ENCODE measurements at places on chromosomes 2 and 18.

DNA sequence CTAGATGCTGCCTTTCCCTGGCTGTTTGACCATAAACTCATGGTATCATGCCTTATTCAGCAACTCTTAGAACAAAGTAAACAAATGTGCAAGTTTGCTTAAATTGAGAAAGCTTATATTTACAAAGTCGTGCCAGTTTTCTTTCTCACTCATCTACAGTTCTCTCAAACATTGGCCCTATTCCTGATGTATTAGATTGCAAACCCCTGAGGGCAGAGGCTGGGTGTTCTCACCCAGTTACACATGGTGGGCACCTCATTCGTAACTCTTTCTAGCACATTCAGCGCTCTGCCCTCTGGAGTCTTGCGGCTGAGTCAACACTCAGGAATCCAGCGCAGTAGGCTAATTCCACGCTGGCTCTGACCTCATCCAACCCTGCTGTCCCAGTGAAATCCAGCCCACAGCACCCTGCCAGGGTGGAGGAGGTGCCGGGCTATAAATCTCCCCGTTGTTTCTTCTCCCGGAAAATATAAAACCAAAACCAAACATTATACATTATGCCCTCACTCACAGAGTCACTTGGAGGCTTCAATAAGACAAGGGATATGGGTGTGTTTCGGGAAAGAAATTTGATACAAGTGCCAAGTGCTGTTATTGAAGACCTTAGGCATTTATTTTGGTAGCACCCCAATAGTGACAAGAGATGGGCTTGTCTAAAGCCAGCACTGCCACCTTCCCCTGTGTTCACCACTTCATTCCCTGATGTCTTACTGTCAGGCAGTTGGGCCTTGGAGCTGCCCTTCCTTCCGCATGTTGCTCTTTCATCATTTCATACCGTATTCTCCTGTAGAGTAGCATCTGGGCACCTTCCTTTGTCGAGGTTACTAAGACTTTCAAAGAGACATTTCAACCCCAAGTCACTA lies 287.4 kb downstream of the PRKCE start:
- no peak for DNase-seq

GRCh38 chr2:207863345-207863744 lies 93.6 kb upstream of the FZD5 start:
- no peak for DNase-seq

GRCh38 chr2:38690499-38691420 lies 24.8 kb downstream of the GALM start:
- no peak for DNase-seq

GRCh38 chr2:211407076-211407475 lies 850.7 kb downstream of the CPS1 start:
- DNase-seq, result no peak

DNA sequence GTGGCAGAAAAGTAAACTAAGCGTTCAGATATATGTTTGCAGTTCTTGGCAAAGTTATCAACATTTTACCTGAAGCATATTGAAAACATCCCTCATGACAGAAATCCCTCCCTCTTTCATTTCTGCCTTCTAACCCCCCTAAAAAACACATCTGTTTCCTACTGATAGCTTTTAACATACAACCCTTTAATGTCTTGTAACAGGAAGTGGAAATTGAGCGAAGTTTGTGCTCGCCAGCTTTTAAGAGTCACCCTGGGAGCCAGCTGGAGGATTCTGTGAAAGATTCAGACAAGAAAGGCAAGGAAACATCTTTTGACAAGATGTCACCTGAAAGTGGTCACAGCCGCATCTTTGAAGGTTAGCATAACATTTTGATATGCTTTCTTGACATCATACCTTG lies 247.4 kb downstream of the XIRP2 start:
- DNase-seq, result no peak
